ENCODE measurements at places on chromosomes 4 and X. TPM values are rescaled to one million over a fixed set of nuclear protein-coding genes. Genes with fewer than 3 reads are reported as not detected.
A peak's percentile ranks its signal among the peaks of the same experiment; 100 is the strongest.

Gene RNF150
- total RNA-seq: not detected

Gene HPGDS
- 0.15 TPM for total RNA-seq

Gene PORCN
- total RNA-seq: 12.5 TPM

Gene MTTP
- total RNA-seq: not detected

- H3K27ac ChIP-seq: no peak overlapping the region
- no peaks in the 10 kb centered on the region for H3K4me1 ChIP-seq
- H3K4me3 ChIP-seq: no peak overlapping the region
- no peak for DNase-seq
These were observed 17.7 kb downstream of the SLC10A6 start for GRCh38 chr4:86831262-86832130.

DNA sequence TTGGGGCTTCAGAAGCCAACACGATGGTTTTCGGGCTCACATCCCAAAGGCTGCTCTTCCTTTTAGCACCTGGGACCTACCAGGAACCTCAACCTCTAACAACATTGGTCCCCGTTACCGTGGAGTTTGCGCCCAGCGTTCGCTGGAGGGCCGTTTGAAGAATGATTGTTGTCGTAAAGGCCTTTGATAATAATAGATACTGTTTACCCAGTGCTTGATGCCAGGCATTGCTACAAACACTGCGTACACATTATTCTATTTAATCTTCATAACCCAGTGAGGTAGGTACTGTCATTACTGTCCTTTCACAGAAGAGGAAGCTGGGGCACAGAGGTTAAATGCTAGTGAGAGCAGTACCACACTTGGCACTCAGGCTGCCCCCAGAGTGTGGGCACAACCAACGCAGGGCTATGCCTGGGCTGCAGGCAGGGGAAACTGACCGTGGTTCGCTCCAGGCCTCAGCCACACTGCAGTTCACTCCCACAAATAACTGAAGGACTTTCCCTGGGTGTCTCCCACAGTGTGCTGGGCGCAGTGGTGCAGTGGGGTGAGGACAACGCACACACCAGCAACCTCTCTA, 1.0 kb upstream of the ACSL1 start:
- H3K36me3 ChIP-seq: peaks cover 1% of the 10 kb centered on the region
- peaks cover 13% of the 10 kb centered on the region for H3K27me3 ChIP-seq
- DNase-seq: no peak
- H3K4me3 ChIP-seq: peak overlapping the region; percentile 84

- H3K4me1 ChIP-seq: no peaks in the 10 kb centered on the region
- no peak for DNase-seq
- no peak overlapping the region for H3K4me3 ChIP-seq
- no peaks in the 10 kb centered on the region for H3K27me3 ChIP-seq
These were observed 74.3 kb downstream of the IQCM start for GRCh38 chr4:149741186-149741831.

DNA sequence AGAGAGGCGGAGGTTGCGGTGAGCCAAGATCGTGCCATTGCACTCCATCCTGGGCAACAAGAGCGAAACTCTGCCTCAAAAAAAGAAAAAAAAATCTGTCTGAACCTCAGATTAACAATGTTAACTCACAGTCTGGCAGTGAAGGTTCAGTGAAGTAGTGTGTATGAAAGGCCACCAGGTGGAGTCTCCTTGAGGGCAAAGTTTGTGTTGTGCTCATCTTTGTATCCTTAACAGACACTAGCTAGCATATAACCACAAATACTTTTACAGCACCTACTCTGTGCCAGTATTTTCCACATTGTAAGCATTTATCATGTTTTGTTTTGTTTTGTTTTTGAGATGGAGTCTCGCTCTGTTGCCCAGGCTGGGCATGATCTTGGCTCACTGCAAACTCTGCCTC, 46.0 kb upstream of the MGST2 start:
- no peak overlapping the region for H3K4me3 ChIP-seq
- H3K4me1 ChIP-seq: no peaks in the 10 kb centered on the region
- no peaks in the 10 kb centered on the region for H3K36me3 ChIP-seq
- peaks cover 6% of the 10 kb centered on the region for H3K27me3 ChIP-seq
- DNase-seq: peak; percentile 31
- no peak overlapping the region for H3K27ac ChIP-seq

- no peaks in the 10 kb centered on the region for H3K4me1 ChIP-seq
- H3K4me3 ChIP-seq: no peak overlapping the region
- no peaks in the 10 kb centered on the region for H3K36me3 ChIP-seq
- no peak overlapping the region for H3K27ac ChIP-seq
- no peaks in the 10 kb centered on the region for H3K27me3 ChIP-seq
These were observed 64.4 kb downstream of the ADGRG2 start for GRCh38 chrX:19057856-19058255.

DNA sequence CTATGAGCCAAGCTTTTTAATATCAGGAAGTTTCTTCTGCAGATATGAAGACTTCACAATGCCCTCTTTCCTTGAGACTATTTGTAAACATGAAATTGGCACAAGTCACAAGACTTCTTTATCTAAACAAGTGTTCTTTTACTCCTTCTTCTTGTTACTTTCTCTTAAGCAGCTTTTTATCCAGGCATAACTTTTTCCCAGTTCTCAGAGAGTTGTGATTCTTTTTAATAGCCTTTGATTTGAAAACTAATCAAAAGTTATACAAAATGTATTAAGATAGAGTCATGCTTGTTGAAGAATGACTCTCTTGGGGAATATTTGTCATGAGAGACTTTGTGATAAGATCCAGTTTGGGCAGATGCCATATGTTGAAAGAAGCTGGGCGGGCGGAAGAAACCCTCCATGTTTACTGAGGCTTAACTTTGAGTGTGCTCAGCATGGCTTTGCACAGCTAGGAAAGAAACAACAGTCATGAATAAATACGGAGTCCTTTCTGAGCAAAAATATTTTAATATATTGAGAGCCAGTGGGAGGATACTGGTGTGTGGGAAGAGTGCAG, 39.3 kb downstream of the SYTL5 start:
- no peak overlapping the region for H3K4me3 ChIP-seq
- H3K27me3 ChIP-seq: no peaks in the 10 kb centered on the region
- H3K36me3 ChIP-seq: no peaks in the 10 kb centered on the region
- H3K4me1 ChIP-seq: no peaks in the 10 kb centered on the region
- DNase-seq: no peak

GRCh38 chr4:185839770-185840169, 27.8 kb upstream of the SORBS2 start:
- H3K4me1 ChIP-seq: no peaks in the 10 kb centered on the region
- no peak for DNase-seq
- H3K4me3 ChIP-seq: no peak overlapping the region
- H3K27me3 ChIP-seq: no peaks in the 10 kb centered on the region

DNA sequence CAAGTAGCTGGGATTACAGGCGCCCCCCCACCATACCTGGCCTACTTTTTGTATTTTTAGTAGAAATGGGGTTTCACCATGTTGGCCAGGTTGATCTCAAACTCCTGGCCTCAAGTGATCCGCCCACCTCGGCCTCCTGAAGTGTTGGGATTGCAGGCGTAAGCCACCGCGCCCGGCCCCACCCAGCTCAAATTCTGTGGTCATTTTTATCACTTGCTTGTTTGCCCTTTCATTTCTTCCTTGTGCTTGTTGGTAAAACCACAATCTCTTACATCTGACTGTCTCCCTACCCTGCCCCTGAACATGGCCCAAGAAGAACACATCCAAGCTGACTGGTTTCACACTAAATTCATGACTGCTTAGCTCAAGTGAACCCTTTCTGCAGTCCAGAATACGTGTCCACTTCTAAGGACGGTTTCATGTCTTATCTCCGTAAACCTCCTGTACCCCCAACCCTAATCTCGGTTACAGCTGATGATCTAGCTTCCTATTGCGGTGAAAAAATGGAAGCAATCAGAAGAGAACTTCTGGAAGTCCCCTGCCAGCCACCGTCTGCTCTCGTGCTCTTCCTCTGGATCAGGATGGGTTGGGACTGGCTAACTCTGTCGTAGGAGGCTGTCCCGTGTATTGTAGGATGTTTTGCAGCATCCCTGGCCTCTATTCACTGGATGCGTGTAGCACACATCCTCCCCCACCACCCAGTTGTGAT, 5.4 kb upstream of the RS1 start:
- H3K4me3 ChIP-seq: no peak overlapping the region
- DNase-seq: no peak
- no peak overlapping the region for H3K27ac ChIP-seq
- H3K4me1 ChIP-seq: peaks cover 7% of the 10 kb centered on the region
- H3K27me3 ChIP-seq: no peaks in the 10 kb centered on the region

DNA sequence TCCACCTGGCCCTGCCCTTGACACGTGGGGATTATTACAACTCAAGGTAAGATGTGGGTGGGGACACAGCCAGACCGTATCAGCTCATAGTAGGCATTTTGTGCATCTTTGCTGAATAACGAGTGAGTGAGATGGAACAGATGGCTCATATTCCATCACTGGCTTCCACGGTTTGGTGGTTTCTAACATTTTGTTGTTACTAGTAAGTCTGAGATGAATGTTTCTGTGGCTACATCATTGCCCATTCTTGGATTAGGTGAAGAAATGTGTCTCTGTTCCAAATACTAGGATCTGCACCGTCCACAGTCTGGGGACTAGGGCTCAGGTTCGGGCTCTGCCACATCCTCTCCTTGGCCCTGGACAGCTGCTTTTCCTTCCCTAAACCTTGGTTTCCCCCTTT, 3.6 kb downstream of the ABLIM2 start:
- DNase-seq: no peak
- peaks cover 15% of the 10 kb centered on the region for H3K27me3 ChIP-seq
- no peak overlapping the region for H3K4me3 ChIP-seq

- DNase-seq: no peak
- H3K36me3 ChIP-seq: no peaks in the 10 kb centered on the region
- no peaks in the 10 kb centered on the region for H3K4me1 ChIP-seq
- no peak overlapping the region for H3K27ac ChIP-seq
- no peak overlapping the region for H3K4me3 ChIP-seq
- H3K27me3 ChIP-seq: peaks cover 9% of the 10 kb centered on the region
These were observed 26.4 kb upstream of the MMRN1 start for GRCh38 chr4:89868276-89868675.

DNA sequence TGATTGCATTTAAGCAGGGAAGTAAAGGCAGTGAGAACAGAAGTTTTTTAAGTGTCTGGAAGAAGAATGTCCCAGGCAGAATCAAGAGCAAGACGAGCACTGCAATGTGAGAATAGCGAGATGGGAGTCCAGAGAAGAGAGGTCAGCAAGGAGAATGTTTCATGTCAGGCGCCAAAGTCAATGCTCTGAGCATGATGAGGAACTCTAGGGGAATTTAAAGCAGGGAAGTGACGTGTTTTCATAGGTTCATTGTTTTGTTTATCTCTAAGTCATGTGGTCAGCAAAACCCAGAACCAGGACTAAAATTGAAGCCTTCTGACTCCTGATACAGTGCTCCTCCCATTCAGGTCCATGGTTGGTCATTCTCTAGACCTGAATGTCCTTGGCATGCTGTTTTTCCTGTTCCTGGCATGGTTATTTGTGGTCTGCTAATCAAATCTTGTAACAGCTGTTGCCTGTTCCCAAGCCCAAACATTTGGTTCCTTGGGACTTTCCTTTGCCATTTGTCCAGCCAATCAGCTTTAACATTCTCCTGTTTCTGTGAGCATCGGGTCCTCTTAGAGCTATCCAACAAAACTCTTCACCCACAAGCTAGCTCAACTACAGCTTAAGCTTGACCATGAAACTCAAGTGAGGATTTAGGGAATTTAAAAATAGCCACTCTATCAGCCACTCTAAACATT, 37.7 kb downstream of the PTCHD1 start:
- no peaks in the 10 kb centered on the region for H3K4me1 ChIP-seq
- H3K27me3 ChIP-seq: peaks cover 5% of the 10 kb centered on the region
- no peak for DNase-seq
- H3K4me3 ChIP-seq: no peak overlapping the region

DNA sequence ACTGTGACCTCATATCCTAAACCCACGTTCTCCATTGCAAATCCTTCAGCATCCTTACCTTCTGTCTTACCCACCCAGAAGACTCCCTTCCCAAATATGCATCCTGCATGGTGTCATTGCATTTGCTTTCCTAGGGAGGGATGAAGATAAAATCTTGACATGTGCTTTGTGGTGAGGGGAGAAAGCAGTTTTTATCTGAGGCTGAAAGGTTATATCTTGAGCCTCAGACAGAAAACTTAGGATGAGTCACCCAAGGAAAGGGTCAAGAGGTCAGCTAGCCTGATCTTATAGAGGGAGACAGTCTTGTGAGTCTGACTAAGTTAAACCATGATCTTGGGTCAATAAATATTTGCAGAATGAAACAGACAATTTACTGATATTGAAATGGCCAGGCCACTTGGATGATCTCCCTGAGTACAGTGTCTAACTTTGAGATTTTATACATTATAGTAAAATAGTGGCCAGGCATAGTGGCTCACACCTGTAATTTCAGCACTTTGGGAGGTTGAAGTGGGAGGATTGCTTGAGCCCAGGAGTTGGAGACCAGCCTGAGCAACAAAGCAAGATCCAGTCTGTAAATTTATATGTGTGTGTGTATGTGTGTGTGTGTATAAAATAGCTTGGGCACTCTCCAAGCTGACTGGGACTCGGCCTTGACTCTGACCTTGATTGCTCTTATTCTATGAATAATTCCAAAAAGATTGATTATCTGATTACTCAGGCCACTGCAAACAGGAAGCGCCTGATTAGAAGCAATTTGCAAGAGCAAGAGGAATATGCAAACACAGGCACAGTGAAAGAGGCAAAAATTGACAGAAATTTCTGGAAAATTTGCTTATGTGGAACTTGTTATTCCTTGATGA, 15.4 kb upstream of the FAM9C start:
- H3K4me3 ChIP-seq: no peak overlapping the region
- H3K27me3 ChIP-seq: no peaks in the 10 kb centered on the region
- peaks cover 37% of the 10 kb centered on the region for H3K4me1 ChIP-seq
- H3K36me3 ChIP-seq: peaks cover 36% of the 10 kb centered on the region
- DNase-seq: no peak

GRCh38 chrX:69014200-69014599, 151.1 kb downstream of the PJA1 start:
- DNase-seq: no peak
- H3K4me1 ChIP-seq: no peaks in the 10 kb centered on the region
- H3K36me3 ChIP-seq: no peaks in the 10 kb centered on the region
- H3K27me3 ChIP-seq: no peaks in the 10 kb centered on the region

DNA sequence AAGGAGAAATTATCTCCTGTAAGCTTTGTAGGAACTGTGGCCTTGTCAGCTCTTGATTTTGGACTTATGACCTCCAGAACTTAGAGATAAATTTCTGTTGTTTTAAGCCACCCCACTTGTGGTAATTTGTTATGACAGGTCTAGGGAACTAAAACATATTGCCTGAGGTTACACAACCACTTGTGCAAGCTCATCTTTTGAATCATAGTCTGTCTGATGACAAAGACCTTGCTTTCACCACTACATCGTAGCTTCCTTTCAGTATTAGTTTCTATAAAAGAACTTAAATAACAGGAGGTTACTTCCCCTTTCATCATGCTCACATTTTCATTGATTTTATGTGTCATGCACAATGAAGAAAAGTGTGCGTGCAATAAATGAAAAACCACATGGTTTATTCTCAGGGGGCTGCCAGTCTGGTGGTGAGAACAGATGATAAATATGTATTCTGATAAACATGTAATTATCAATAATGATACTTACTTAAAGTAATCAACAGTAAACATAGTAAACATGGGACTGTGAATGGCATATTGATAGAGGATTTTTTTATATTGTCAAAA, 690.0 kb upstream of the HS3ST1 start:
- H3K27ac ChIP-seq: no peak overlapping the region
- DNase-seq: no peak
- H3K27me3 ChIP-seq: no peaks in the 10 kb centered on the region
- no peaks in the 10 kb centered on the region for H3K36me3 ChIP-seq
- H3K4me1 ChIP-seq: no peaks in the 10 kb centered on the region

Data from activated CD4-positive, alpha-beta T cell treated with anti-CD3 and anti-CD28 coated beads, Interleukin-2, amount 10 ng/mL, durations not matched to agents 7 days and 5 days (primary cell).